Activated T-helper 9 cell treated with anti-CD3 and anti-CD28 coated beads, Interleukin-2, amount 50 U/mL, for 16 hours (primary cell): ENCODE measurements at places on chromosomes 5 and 9.

DNA sequence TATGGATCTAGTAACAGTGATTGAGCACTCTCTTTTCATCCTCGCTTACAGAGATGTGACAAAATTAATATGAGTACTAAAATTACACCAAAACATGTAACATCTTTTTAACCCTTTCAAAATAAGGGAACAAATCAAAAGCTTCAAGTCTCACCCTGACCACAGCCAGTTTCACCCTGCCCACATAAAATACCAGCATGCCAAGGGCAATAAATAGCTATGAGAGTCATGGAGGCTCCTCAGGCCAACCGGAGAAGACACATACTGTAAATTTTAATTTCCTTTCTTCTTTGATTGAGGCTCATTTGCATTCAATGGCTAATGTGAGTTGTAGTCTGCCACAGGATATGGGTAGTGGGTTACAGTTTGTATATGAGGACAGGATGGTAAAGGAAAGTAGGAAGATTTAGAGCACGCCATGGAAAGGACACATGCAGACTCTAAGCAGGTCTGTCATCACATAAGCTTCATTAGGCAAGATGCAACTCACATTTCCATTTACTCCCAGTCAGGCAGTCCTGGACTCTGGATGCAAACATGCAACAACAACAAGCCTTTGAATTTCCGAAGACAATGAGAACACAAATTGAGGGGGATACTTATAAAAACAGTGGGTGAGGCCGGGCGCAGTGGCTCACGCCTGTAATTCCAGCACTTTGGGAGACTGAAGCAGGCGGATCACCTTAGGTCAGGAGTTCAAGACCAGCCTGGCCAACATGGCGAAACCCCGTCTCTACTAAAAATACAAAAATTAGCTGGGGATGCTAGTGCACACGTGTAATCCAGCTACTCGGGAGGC is 11.3 kb downstream of the IL4 start:
- DNase-seq: no peak

GRCh38 chr5:20323323-20323722 is 335.3 kb upstream of the CDH18 start:
- no peak for DNase-seq

GRCh38 chr9:7479300-7479699 is 320.3 kb downstream of the DMAC1 start:
- DNase-seq: no peak

DNA sequence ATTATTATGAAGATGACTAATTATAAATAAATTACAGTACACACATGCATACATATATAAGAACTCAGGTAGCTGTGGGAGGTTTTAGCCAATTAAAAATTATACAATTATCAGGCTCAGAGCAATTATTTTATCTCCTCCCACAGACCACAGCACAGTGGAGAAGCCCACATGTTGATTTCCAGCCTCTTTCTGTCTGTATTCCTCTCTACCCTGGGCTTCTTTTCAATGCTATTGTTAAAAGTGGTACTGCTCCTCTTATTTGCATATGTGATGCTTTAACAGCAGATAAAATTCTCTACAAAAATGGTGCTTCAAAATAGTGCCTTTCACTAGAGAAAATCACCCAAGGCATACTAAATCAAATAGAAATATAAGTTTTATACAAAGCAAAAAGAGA is 218.7 kb downstream of the NFIB start:
- no peak for DNase-seq

- no peak for DNase-seq
Measured at GRCh38 chr5:174425271-174425963, 299.0 kb upstream of the MSX2 start.

DNA sequence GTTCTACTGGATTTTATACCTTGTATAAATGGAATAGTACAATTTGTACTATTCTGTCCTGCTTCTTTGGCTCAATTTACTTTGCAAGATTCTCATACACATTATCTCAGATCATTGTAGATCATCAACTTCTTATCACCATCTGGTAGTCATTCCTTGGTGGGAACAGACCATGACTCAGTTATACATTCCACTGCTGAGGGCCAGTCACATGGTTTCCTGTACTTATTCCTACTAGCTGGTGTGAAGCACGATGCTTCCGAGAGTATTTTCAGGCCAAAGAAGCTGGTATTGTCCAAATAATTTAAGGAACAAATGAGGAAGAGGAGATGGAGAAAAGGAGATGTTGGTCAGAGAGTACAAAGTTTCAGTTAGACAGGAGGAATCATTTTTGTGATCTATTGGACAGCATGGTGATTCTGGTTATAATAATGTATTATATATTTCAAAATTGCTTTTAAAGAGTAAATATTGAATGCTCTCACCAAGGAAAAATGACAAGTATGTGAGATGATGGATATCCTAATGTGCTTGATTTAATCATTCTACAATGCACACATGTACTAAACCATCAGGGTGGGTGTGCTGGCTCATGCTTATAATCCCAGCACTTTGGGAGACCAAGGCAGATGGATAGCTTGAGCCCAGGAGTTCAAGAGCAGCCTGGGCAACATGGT is 124.1 kb downstream of the SYK start:
- no peak for DNase-seq

GRCh38 chr5:54021431-54022164 is 288.8 kb downstream of the ARL15 start:
- DNase-seq: no peak

DNA sequence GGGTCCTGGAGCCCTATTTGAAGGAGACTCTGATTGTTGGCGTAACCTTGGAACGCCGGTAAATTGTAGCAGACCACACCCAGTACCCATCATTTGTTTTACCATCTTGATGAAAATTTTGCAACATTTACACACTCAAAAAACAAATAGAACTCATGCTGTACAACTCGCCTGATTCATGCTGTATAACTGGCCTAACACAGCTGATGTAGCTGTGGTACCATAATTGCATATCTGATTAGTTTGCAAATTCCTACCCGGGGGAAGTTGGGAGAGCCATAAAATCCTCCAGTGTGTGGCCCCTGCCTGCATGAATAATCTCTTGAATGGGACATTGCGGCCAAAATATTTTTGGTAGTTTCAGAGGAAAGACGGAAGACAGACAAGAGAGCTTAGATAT is 9.7 kb downstream of the NIPAL4 start:
- no peak for DNase-seq

DNA sequence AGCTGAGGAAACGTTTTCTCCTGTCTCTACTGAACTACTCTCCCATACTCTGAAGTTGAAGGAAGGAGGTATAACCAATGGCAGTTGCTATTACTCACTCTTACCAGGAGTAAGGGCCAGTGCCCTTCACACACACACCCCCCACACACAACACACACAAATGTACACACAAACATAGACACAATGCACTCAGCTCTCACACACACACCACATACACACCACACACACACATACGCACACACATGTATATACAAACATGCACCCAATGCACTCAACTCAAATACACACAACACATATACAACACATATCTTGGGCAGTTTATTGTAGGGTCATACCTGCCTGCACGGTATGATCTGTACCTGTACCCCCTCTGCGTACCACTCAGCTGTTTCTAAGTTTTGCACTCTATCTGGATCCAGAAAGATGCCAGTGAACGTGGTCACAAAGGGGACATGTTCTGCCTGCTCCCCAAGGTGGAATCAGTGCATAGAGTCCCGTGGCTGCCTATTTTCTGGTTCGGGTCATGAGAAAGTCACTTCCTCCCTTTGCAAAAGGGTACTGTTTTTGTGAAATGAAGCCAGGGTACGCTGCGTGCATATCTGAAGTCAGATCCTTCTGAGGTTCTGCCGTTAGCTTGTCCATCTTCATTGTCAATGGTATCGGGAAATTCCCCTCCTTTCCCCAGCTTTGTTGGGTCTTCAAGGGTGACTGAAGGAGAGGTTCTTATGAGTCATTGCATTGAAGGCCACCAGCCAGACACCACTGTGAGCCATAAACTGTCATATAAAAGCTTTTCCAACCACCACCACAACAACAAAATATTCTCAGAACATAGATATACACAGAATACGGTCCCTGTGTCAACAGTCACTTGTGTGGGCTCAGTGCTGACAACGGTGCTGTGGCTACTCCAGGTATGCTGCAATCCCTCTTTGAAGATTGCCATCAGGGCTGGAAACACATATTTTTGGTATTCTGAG is 131.9 kb downstream of the UGCG start:
- peak; percentile 4 for DNase-seq

- DNase-seq: no peak
Measured at GRCh38 chr5:150054569-150054968, 31.8 kb downstream of the CSF1R start.

GRCh38 chr9:1047591-1048230 is 2.4 kb upstream of the DMRT2 start:
- no peak for DNase-seq

GRCh38 chr5:168420461-168420860 is 65.8 kb upstream of the RARS1 start:
- DNase-seq: no peak

GRCh38 chr9:1256178-1256577 is 206.0 kb downstream of the DMRT2 start:
- DNase-seq: no peak

GRCh38 chr5:6222899-6223298 is 155.4 kb downstream of the MED10 start:
- no peak for DNase-seq

GRCh38 chr5:167623354-167623753 is 668.1 kb upstream of the WWC1 start:
- no peak for DNase-seq

DNA sequence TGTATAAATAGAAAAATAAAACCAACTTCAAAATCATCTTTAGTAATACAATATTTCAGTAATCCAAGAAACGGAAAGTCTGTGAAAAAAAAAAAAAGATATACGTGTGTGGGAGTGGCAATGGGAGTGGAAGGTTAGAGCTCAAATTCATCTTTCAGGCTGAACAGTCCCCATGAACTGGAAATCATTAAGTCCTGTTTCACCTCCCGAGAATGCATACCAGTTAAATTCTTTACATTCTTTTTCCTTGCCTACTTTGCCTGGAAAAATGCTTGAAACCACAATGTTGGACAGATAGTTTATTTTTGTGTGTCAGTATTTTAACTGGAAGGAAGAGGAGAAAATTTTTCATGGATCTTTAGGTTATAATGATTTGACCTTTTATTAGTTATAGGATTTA is 166.8 kb downstream of the MUSK start:
- no peak for DNase-seq
